ENCODE measurements at places on chromosomes 5 and 9. TPM values are rescaled to one million over a fixed set of nuclear protein-coding genes. Genes with fewer than 3 reads are reported as not detected.
A peak's percentile ranks its signal among the peaks of the same experiment; 100 is the strongest.

GPR151 gene
- total RNA-seq: not detected

INSYN2B gene
- total RNA-seq: 1.3 TPM

LHX3 gene
- not detected for total RNA-seq

DNAJC21 gene
- 22.8 TPM for total RNA-seq

GPR150 gene
- 0.22 TPM for total RNA-seq

ZBTB43 gene
- total RNA-seq: 7.3 TPM

SHOC1 gene
- not detected for total RNA-seq

LSM11 gene
- 5.0 TPM for total RNA-seq

PCDHGB5 gene
- total RNA-seq: 7.4 TPM

GLDC gene
- 1.8 TPM for total RNA-seq

ANXA2R gene
- 6.5 TPM for total RNA-seq

- no peak for DNase-seq
Measured at GRCh38 chr9:86902586-86902985, 44.7 kb downstream of the GAS1 start.

GRCh38 chr5:135991429-135991828, 36.6 kb upstream of the LECT2 start:
- DNase-seq: peak; percentile 99

DNA sequence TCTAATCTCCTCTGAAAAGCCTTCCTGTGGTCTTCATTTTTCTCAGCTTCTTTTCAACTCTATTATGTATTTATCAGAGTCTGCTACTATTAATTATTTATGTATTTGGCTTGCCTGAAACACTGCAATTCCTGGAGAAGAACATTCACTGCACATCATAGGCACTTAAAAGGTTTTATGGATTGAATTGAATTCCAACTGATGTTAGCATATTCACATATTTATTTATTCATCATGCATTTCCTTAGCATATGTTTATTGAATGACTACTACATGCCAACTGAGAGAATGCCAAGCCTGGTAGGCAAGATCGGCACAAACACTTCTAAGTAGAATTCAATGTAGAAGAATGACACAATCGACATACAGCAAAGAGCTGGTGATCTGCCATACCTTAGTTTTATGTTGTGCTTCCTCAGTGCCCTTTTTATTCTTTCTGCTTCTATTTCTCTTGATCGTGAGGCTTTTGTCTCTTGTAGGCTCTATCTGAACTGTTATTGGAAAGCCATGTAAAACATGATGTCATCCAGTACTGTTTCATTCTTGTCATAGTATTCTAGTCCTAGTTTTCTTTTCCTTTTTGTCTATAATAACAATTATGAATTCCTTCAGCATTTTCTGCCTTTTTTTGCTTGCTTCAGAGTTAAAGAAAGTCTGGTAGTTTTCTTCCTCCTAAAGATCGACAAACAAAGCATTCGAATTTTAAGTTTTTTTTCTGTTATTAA, 454.2 kb downstream of the TLE4 start:
- DNase-seq: no peak

GRCh38 chr5:165779505-165779904, 2274.1 kb downstream of the MAT2B start:
- no peak for DNase-seq

DNA sequence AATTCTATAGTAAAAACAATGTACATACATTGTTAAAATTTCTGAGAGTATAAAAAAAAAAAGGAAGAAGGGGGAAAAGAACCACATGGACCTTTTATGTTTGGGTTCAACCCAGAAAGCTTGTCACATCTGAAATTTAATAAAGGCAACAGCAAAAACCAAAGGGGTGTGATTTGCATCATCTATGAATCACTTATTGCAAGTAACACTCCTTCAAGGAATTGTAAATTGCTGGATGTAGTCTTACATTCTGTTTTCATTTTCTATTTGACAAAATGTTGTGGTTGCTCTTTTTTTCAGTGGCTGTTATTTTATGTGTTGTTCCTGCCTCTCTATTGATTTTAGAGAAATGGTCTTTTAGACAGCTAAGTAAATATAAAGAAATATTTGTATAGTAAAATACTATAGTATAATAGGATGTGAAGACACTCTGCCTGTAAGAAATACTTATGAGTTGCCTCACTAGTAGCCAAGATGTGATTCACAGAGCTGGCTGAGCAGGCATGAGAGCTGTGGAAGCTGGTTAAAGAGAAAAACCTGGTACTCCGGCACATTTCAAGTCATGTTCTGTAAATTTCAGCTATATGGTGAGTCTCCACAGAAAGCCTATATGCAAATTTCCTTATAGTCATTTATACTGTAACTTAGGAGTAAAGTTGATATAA, 131.1 kb upstream of the CNTLN start:
- DNase-seq: no peak

- peak; percentile 51 for DNase-seq
Measured at GRCh38 chr5:154087260-154087659, 48.5 kb downstream of the MFAP3 start.

GRCh38 chr9:78669591-78669990, 372.7 kb downstream of the PSAT1 start:
- no peak for DNase-seq

GRCh38 chr9:115296831-115297565, 179.0 kb upstream of the TNC start:
- DNase-seq: no peak

- no peak for DNase-seq
Measured at GRCh38 chr5:114977979-114978573, 191.6 kb downstream of the TRIM36 start.

- DNase-seq: no peak
Measured at GRCh38 chr9:95132366-95133324, 184.9 kb downstream of the FANCC start.

DNA sequence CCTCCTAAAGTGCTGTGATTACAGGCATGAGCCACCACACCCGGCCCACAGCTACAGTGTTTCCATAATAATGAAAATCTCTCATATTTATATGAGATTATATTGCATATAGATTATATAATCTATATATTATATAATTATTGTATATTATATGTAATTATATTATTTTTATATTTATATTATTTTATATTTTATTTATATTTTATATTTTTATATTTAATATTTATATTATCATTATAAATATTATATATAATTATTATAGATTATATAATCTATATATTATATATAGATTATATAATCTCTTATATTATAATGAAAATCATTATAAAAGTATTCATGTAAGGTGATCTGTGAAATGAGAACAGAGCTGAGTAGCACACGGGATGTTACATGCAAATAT, 11.5 kb downstream of the ANKRD18B start:
- DNase-seq: no peak

GRCh38 chr5:134289509-134290113, 63.7 kb upstream of the PPP2CA start:
- DNase-seq: peak; percentile 85

GRCh38 chr5:126182971-126183695, 240.1 kb upstream of the GRAMD2B start:
- no peak for DNase-seq

DNA sequence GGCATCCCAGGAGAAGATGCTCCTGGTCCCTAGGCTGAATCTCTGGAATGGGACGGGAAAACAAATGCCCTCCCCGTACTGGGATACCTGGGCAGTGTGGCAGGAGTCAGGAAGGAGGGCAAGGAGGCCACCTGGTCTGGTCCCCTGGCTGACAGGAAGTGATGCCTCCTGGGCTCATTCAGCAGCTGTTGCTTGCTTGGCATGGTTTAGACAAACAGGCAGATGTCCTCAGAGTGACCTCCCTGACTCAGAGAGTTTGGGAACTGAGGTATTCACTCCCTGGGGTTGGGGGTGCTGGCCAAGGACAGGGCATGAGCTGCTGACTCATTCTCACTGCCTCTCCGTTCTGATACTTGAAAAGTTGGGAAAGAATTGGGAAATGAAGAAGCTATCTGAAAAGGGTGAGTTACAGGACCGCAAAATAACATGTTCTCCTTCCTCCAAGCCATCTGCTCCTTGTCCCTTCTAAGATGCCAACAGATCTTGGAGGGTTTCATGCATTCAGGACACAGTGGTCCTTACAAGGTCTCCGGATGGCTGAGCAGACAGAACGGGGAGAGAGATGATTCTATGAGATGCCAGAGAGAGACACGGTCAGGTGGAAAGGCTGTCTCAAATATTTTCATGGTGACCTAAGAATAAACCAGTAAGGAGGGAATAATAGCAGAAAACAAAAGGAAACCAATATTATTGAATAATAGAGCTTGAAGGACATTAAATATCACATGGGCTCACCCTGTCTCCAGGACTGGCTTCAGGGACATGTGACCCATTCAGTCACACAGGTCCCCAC, 534.5 kb downstream of the BNC2 start:
- DNase-seq: peak; percentile 38

Data from lung microvascular endothelial cell (primary cell).